Activated T-helper 17 cell treated with anti-CD3 and anti-CD28 coated beads, Interleukin-2, amount 50 U/mL, for 72 hours (primary cell): ENCODE measurements at places on chromosomes 4 and X.

DNA sequence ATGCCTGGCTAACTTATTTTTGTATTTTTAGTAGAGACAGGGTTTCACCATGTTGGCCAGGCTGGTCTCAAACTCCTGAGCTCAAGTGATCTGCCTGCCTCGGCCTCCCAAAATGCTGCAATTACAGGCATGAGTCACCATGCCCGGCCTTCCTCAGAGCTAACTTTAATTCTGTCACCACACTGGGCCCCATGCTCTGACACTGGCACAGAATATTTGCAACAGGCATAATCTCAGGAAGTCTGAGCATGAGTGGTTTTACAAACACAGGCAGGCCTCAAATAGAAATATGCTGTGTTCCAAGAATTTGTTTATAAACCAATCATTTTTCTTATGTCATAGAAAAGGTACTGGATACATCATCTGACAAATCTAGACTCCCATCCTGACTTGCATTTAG, 32.7 kb upstream of the FAM9C start:
- peak; percentile 64 for ATAC-seq

GRCh38 chr4:88610771-88611170, 18.5 kb downstream of the HERC3 start:
- no peak for ATAC-seq

- ATAC-seq, result no peak
These were observed 32.1 kb downstream of the TAPT1 start for GRCh38 chr4:16194214-16194613.

- peak; percentile 97 for ATAC-seq
These were observed 42.1 kb downstream of the RHOH start for GRCh38 chr4:40238700-40239548.

DNA sequence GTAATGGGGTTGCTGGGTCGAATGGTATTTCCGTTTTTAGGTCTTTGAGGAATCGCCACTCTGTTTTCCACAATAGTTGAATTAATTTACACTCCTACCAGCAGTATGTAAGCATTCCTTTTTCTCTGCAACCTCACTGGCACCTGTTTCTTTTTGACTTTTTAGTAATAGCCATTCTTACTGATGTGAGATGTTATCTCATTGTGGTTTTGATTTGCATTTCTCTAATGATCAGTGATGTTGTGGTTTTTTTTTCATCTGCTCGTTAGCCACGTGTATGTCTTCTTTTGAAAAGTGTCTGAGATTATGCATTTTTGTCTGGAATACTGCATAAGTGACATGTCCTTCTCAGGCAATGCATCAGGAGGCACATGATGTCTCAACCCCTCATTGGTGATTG, 28.8 kb downstream of the REPS2 start:
- no peak for ATAC-seq
